ENCODE measurements at places on chromosomes 5 and 9.

DNA sequence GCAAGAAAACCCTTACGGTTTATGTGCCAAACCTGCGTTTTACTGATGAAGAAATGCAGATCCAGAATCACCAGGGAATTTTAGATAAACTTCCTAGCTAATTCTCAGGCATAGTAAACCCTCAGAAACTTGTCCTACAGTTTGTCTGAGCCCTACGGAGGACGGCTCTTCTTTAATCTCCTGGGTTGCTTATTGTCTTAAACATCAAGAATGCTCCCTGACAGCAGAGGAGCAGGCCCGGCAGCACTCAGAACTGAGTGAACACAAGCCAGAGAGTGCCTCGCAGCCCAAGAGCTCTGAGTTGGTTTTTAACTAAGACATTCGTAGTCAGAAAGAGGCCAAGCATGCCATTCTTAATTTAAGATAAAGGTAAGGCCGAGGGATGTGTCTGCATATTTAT, 114.7 kb upstream of the ERCC6L2 start:
- no peak for DNase-seq

GRCh38 chr5:171927345-171927941, 79.0 kb downstream of the FBXW11 start:
- DNase-seq: no peak

DNA sequence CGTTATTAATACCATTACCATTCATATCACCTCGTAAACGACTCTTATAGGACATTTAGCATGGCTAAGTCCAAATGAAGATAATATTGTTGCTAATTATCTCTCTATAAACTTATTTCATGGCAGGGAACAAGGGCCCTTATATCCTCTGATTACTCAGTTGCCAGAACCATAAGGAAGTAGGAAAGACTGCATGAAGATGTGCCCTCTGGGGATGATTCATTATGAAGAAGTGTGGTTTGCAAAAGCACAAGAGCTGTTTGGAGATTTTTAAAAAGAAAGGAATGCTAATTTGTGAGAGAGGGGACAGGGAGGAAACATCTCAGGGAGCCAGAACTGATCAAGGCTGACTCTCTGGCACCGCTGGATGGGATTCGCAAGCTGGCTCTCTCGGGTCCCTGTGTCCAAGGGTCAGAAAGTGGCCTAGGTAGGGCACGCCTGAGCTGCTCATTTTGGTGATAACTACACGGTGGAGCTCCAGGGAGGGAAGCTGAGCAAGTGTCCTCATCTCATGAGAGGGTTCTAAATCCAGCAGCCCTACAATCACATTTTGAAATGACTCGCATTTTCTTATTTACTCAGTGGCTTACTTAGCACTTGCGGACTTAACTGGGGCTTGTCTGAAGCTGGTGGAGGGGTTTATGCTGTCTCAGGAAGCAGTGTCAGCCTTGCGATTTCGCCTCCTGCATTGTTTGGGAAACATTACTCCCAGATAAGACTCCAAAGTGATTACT, 136.8 kb downstream of the C5orf15 start:
- DNase-seq: no peak

DNA sequence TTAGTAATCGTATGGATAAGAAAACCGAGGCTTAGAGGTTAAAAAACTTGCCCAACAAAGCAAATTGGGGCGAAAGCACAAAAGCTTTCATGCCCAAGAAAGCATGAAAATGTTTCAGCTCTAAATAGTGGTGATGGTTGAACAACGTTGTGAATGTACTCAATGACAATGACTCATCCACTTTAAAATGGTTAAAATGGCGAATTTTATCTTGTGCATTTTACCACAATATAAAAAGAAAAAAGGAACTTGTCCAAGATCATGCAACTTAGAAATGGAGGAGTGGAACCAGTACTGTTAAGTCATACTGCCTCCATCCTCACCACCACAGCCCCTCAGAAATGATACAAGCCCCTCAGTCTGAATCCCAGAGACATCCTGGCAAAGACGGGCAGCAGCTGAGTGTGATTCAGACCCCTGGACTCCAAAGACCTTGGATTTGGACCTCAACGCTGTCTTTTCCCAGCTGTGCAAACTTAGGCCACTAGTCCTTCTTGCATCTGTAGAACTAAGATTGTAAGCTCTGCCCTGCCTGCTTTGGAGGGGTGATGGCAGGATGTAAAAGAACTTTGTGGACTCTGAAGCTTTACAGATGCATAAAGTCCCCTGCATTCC, 158.4 kb downstream of the GABBR2 start:
- no peak for DNase-seq

GRCh38 chr9:131096269-131097125, at the start of gene AIF1L:
Gene AIF1L (plus strand): TSS chr9:131096531. CDS start chr9:131096630, 99 bp downstream.
- DNase-seq: no peak

- no peak for DNase-seq
Observed at GRCh38 chr5:178557416-178557815, 32.8 kb downstream of the COL23A1 start.

DNA sequence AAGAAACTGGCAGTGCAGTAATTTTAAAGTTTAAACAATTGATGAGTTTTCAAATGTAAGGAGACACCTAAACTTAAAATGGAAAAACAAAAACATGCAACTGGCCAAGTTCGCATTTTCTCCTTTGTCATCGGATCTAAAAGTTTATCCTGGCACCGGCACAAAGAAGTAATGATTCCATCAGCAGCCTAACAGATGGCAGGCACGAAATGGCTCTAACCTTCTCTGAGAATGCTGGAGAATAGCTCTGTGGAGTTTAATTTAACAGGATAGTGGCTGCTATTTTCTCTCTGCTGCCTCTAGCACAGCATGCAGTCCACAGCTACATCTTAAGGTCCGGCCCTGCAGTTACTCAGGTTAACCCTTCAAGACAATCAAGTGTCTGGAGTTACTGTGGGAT, 82.2 kb downstream of the PRELID2 start:
- DNase-seq: no peak

- DNase-seq: no peak
Observed at GRCh38 chr9:135144581-135145170, 57.2 kb downstream of the OLFM1 start.

- DNase-seq: no peak
Observed at GRCh38 chr9:100295240-100295639, 57.5 kb downstream of the TEX10 start.

Data from T-helper 9 cell (primary cell).